ENCODE measurements at places on chromosomes 4 and X.

DNA sequence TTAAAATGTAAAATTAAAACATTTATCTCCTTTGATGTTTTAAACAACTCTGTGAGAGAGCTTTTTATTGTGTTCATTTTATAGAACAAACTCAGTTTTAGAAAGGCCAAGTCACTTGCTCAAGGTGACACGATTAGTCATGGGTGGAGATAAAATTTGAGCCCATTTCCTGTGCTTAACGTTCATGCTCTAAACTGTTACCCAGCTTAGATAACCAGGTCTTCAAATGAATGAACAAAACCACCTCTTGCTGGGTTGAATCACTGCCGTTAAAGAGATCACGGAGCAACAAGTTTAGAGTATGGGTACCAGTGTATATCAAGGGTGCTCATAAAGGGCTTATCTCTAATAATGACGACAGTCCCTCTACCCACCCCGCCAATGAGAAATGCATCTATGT lies 10.2 kb upstream of the CASK start:
- peak; percentile 33 for DNase-seq

- DNase-seq: no peak
These were observed 30.5 kb downstream of the RUFY3 start for GRCh38 chr4:70752236-70752635.

DNA sequence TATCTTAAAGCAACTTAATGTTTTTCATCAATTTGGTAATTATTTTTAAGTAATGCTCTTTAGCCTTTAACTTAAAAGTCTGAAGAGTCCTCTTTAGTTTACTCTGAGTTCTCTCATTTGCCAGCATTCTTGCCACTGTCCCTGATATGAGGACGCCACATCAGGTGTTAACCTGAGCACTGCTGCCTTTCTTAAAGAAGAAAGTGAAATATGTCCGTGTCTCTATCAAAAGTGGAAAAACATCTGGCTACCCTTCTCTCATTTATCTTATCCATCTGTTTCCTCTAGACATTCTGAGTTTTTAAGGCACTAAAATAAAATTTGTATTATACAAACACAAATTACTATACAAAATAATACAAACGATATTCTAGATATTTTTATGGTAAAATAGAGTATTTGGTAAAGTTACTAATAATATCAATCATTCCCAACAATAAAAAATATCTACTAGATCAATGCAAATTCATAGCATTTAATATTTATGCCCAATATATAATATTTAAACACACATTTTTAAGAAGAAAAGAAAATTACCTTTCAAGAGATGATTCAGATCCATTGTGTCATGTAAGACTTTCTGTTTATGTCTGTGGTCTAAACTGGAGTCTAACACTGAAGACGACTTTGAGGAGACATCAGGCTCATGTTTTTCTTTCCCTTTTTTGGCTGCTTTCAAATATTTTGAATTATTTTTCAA lies 14.0 kb downstream of the CFAP97 start:
- no peak for DNase-seq

GRCh38 chr4:57287687-57288604 lies 177.8 kb upstream of the IGFBP7 start:
- no peak for DNase-seq

DNA sequence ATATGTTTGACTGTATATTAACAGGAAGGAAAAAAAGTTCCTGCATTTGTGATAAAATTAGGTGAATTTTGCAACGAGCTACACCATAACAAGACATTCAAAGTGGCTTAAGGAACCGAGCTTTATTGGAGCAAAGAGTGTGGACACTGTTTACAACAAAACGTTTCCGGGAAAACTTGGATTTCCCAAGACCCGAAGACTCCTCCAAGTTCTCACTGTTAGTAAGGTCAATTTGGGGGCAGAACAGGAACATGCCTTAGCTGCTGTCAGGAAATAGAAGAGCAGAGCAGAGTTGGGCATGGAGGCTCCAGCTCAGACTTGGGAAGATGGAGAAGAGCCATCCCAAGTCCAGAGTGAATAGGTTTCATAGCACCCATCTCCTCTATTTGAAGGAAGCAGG lies 16.5 kb downstream of the ADH6 start:
- no peak for DNase-seq

DNA sequence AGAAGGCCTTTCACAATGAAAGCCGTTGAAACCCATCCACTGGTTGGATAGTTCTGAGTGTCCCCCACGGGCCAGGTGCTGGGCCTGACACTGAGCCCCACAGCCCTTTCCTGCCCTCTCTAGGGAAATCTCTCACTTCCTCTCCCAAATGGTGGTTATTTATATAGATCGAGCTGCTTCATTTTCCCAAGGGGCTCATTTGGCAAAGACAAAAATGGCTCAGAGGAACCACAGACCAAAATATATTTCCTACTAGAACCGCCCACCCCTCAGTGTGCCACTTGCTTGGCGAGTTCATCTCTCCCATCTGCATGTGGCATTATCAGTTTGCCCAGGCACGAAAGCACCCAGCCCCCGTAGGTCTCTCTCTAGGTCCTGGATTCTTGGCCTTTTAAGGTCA lies 53.3 kb upstream of the STIM2 start:
- no peak for DNase-seq

DNA sequence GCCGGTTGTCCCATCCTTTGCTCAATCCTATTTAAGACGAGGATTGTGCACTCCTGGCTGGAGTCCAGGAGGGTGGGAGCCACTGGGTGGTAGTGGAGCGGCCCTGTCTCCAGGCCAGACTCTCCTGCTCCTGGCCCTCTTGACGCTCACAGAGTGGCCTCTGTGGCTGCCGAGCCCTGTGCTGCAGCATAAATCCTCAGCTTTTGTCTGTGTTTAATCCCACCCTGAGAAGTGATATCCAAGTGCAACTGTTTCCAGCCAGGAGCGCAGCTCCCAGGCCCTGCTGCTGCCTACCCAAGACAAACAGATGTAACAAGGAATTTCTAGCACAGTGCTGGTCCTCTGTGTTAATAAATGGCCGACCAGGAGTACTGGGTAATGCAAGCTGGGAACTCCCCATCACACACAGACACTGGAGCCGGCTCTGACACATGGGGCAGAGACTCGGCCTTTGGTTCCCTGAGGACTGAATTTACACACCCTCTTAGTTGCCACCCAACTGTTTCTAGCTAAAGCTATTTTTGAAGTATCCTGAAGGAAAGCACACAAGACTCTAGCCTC lies 85.3 kb downstream of the GATB start:
- no peak for DNase-seq

DNA sequence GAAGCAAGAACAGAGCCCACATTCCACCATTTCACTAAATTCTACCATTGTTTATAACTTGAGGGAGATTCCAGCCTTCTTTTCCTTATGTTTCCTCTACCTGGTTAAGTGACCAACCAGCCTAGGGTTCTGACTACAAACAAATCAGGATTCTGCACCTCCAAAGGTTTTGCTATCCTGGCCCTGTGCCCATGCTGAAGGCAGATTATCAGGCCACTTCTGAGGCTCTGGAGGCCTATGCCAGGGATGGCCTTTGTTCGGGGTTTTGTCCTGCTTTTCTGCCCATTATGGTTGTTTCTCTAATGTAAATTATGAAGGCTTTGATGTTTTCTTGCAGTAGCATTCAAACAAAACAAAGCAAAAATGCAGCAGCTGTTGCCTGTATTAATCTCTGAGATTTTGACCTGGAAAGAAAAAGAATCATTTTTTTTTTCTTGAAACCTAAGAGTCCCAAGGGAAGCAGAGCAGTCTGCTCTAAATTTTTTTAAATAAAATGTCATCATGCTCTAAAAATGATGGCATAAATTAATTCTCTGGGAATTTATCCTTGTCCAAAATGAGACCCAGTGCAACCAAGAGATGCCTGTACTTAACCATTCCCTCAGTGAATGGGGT lies 55.6 kb downstream of the RNF150 start:
- no peak for DNase-seq

DNA sequence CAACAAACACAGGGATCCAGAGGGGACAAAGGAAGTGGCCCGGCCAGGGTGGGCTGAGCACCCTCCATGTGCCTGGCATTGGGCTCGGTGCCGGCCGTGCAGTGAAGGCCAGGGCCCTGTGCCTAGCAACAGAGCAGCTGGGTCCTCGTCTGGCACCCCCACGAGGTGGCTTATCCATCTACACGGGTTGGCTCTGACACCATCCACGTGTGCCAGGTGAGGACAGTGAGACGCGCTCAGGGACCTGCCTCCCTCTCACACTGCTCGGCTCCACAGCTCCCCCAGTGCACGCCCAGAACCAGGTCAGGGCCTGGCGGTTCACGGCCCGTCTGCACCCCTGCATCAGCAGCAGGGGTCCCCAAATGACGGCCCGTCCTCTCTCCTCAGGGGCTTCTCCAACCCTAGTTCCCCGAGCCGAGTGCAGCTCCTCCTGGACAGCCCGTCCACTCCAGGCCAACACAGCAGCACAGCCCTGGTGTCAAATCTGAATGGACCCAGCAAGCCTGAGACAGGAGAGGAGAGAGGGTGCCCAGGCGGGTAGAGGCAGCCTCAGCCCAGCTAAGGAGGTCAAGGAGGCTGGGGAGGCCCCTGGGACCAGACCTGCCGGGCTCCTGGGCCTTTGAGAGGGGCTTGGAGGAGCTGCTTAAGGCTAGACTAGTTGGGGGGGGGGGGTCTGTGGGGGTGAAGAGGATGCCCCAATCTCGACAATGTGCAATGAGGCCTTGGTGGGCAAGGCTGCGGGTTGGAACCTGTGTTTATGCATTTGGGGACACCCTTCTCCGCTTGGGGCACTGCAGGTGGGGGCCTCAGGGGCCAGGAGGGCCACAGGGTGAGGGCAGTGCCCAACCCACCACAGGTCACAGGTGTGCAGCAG lies 113.6 kb downstream of the FAM53A start:
- no peak for DNase-seq

DNA sequence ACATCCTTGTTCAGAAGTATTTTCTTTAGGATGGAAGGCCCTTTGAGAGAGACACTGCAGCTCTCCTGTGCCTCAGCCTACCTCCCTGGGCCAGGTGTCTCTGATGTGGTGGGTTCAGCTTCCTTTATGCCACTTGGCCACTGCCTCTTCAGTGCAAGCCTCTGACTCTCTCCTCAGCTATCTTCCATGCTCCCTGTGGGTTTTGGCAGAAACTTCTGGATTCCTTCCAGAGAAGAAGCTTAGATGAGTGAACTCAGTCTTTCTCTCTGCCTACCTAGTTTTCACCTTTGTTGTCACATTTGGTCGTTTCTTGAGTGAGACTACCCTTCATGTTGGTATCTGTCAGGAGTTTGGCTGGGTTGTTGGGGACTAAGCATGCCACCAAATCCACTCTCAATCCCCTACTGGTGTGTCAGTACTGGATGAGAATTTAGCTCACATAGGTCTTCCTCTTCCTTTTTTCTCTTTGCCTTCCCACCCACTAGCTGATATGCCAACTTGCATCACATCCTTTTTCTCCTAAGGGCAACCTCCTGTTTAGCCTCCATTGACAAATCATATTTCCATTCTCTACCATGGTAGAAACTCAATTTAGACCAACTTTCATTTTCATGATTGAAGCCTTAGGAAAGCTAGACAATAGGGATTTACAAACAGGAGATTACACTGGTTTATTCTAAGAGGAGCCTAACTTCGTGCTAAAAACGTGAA lies 32.0 kb downstream of the IL15 start:
- DNase-seq: no peak

DNA sequence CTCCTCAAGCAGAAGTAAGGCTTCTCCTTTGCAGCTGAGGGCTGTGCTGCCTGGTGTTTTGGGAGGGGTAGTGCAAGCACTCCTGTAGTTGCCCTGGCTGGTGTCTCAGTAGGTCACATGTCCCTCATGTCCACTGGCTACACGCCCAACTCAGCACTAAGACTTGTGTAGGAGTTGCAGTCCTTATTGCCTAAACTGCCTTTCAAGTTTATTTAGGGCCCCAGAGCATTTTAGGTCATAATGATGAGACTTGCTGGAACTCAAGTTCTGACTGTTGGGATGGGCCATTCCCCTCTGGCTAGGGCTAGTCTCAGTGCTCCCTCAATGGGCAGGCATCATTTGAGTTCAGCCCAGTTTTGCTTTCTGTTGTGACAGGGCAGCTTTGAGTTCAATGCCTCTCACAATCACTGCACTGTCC lies 44.1 kb downstream of the PPM1K start:
- DNase-seq: no peak

GRCh38 chr4:151934766-151935165 lies 174.0 kb upstream of the GATB start:
- no peak for DNase-seq

- DNase-seq: peak; percentile 27
These were observed 20.8 kb upstream of the PRPS2 start for GRCh38 chrX:12770440-12770839.

DNA sequence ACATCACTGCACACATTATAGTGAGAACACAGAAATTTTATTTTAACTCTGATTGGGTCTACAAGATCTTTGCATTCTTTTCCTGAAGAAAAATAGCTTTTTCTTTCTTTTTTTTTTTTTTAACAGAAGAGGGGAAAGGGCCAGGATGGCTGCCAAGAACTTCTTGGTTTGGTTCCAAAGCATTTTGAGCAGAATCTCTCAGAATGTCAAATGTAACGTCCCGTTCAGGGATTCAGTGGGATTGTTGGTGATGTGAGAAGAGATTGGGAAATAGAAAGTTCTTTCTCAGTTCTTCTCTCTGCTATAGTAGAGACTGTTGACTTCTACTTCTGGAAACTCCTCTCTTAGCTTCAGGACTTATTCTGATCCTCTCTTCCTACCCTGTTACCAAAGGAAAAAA lies 70.9 kb upstream of the CBR4 start:
- DNase-seq: no peak

GRCh38 chr4:144748814-144749555 lies 103.0 kb downstream of the HHIP start:
- no peak for DNase-seq

DNA sequence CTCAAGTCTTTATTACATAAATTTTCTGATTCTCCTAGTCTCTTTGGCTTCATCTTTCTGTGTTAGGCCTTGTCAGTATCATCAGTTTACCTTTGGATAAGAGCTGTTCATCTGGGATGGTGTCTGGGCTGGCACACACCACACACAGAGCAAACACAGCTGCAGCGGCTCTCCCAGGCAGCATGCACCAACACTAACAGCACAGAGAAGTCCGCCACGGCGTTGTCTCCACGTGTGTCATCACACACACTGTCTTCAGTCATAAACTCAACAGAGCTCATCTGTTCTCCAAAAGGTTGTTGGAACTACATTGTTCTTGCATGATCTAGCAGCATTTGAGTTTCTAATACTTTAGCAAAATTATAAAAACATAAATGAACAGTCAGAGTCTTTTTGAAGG lies 851.9 kb upstream of the FRG1 start:
- no peak for DNase-seq

DNA sequence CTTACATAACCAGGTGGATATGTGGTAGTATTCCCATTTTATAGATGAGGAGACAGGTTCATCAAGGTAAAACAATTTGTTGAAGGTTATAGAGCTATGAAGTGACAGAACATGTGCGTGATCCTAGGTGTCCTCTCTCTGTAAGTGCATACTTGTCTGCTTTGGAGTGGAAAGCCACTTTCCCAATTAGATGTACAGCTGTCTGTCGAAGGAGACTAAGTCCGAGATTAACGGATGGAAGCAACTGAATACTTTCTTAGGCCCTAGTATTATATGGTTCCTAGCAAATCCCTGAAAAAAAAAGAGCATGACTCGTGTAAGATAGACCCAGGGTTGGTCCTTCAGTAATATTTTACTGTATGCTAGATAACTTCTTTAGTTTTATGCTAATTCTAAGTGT lies 19.7 kb downstream of the TMEM131L start:
- DNase-seq: no peak

Data from CD4-positive, alpha-beta T cell treated with Interleukin-10 for 1 hour (primary cell).